ENCODE measurements at places on chromosomes 13 and 19.

- no peak for DNase-seq
Measured at GRCh38 chr13:96734499-96734898, 259.8 kb downstream of the OXGR1 start.

DNA sequence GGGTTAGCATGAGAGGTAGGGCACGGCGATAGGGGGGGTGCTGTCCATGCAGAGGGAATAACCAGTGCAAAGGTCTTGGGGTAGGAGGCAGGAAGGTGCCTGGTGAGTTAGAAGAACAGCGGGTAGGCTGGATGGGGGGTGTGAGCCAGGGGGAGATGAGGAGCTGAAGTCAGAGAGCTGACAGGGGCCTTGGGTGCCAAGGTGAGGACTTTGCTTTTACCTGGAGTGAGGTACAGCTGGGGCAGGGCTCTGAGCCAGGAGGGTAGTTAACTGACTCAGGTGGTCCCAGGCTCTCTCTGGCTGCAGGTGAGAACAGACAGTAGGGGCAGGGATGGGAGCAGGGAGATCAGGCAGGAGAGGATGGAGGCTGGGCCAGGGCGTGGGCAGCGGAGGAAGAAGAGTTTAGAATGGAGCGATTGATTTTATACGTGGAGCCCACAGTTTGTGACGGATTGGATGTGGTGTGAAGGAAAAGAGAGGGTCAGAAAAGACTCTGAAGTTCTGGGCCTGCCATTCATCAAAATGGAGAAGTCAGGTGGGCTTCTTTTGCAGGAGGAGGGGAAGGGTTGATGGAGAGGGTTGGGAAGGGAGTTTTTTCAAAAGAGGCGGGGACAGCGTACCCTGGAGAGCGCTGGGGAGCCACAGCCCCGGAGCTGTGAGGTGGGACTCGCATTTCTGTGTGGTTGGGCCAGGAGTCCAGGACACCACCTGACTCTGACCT, 1.2 kb upstream of the GRAMD1A start:
- no peak for DNase-seq

- DNase-seq = no peak
Measured at GRCh38 chr19:275958-276646, 15.1 kb downstream of the PLPP2 start.

DNA sequence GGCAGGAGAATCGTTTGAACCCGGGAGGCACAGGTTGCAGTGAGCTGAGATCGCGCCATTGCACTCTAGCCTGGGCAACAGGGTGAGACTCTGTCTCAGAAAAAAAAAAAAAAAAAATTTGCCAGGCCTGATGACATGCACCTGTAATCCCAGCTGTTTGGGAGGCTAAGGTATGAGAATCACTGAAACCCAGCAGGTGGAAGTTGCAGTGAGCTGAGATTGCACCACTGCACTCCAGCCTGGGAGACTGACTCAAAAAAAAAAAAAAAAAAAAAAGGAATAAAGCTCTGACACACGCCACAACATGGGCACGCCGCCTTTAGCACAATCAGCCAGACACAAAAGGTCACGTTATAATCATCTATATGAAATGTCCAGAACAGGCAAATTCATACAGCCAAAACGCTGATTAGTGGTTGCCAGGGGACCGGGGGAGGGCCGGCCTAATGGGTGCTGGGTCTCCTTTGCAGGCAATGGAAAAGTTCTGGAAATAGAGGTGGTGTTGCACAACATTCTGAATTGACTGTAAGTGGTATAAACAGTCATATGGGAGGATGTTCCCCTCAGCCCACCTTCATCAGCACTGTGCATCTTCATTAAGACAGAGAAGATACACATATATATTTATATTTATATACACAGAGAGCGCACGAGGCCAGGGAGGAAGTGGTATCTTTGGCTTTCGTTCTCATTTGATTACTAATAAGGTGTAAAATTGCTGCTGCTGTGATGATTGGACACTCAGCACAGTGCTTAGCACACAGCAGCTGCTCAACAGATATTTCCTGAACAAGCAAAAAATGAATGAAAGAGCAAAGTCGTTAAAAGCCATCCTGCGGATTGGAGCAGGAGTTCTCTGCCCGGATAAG, 3.8 kb downstream of the HSPBP1 start:
- DNase-seq = no peak

- DNase-seq = no peak
Measured at GRCh38 chr13:75216038-75216437, 265.9 kb downstream of the TBC1D4 start.

GRCh38 chr19:41866284-41866683, 6.2 kb downstream of the RPS19 start:
- DNase-seq = no peak

GRCh38 chr19:40320558-40320935, 27.6 kb downstream of the C19orf47 start:
- DNase-seq = no peak

- no peak for DNase-seq
Measured at GRCh38 chr13:66424422-66424821, 805.7 kb downstream of the PCDH9 start.

GRCh38 chr13:20222553-20222952, 9.6 kb downstream of the GJB6 start:
- no peak for DNase-seq

GRCh38 chr19:49017666-49018351, 918 bp upstream of the LHB start:
- DNase-seq = peak; percentile 43

GRCh38 chr19:35013820-35014754, 14.0 kb downstream of the GRAMD1A start:
- no peak for DNase-seq

GRCh38 chr13:37531049-37531448, 67.5 kb downstream of the POSTN start:
- DNase-seq = no peak

DNA sequence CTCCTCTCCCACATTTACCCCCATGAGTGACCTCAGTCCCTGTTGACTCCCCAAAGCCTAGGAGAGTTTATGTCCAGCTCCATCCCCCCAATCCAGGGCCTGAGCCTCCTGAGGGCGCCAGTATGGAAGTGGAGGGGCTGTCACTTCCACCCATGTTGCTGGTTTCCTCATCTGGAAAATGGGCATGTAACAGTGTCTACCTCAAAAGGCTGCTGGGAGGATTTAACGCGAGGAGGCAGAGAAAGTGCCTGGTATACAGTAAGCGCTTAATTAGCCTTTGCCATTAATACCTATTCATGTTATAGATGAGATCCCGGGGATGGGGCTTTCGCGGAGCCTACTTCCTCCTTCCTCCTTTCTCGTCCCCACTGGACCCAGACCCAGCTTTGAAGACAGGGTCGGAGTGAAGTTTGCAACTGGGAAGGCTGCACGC, 476 bp downstream of the TYK2 start:
- no peak for DNase-seq

GRCh38 chr13:99103536-99103935, 97.1 kb upstream of the UBAC2 start:
- peak; percentile 90 for DNase-seq

DNA sequence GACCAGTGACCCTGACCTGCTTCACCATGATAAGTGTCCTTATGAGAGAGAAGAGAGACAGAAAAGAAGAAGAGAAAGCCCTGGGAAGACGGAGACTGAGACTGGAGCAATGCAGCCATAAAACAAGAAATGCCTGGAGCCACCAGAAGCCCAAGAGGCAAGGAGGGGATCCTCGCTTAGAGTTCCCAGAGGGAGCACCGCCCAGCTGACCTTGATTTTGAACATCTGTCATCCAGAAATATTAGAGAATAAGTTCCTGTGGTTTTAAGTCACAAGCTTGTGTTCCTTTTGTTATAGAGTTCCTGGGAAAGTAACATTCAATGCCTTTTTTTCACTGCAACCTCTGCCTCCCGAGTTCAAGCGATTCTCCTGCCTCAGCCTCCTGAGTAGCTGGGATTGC, 20.2 kb downstream of the CERS1 start:
- no peak for DNase-seq

DNA sequence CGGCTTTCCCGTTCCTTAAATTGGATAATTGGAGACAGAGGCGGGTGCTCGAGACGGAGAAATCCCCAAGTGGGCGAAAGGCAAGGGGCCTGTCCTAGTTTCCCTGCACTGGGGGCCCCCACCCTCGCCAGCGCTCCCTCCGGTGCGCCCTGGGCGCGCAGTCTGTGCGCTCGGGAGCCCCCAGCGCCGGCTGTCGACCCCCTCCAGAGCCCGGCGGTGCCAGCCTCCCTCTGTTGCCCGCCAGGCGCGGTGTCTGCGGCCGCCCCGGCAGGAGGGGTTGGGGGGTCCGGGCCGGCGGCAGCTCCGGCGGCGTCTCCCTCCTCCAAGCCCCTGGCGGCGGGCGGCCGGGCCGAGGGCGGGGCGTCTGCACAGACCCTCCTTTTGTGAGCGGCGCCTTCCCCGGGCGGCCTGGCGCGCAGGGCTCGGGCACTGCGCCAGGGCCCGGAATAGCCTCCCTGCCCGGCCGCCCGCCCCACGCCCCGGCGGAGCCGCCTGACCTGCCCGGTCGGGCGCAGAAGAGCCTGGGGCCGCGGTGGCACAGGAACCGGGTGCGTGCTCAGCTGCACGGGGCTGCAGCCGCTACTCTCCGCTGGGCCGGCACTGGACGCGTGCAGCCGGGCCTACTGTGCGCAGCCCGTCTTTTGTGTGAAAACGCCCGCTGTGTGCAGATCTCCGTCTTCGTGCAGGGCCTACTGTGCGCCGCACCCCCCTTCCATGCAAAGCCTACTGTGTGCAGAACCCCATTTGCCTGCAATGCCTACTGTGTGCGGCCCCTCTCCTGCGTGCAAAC, 13.2 kb downstream of the GADD45B start:
- DNase-seq = no peak

DNA sequence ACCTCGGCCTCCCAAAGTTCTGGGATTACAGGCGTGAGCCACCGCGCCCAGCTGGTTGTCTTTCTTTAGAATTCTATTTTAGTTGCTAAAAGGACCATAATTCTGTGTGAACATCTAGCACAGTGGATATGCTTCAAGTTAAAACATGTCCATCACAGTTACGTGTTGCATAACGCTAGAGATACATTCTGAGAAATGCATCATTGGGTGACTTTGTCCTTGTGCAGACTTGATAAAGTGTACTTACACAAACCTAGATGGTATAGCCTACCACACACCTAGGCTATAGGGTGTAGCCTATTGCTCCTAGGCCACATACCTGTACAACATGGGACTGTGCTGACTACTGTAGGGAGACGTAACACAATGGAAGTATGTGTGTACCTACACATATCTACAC, 35.4 kb downstream of the DOCK9 start:
- DNase-seq = no peak

DNA sequence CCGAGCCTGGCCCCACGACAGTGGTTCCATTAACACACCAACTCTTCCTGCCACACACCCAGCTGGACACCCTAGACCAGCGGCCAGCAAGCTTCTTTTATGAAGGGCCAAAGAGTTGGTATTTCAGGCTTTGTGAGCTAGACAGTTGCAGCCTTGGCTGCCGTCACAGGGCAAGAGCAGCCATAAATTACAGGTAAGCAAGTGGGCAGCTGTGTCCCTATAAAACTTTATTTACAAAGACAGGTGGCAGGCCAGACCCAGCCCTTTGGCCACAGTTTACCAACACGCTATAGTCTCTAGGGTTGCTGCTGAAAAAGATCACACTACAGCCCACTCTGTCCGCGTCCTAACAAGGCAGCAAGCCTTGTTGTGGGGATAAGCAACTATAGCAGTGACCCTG, 13.3 kb downstream of the ELL start:
- no peak for DNase-seq

GRCh38 chr19:30634996-30635975, 263.1 kb downstream of the ZNF536 start:
- peak; percentile 87 for DNase-seq

DNA sequence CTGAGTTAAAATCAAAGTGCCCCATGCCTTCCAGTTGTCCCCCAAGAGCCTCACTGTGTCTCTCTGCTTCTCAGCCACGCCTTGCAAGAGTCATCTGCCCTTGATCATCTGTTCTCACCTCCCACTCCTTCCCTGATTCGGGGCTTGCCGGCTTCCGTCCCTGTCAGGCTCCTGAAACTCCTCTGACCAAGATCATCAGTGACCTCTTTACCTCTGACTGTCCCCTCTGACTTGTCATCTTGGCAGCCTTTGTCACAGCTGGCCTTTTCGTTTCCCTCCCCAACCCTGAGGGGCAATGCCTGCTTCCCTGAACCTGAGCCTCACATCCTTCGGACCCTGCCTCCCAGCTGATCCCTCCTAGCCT, 66.3 kb downstream of the MAP4K1 start:
- DNase-seq = no peak

DNA sequence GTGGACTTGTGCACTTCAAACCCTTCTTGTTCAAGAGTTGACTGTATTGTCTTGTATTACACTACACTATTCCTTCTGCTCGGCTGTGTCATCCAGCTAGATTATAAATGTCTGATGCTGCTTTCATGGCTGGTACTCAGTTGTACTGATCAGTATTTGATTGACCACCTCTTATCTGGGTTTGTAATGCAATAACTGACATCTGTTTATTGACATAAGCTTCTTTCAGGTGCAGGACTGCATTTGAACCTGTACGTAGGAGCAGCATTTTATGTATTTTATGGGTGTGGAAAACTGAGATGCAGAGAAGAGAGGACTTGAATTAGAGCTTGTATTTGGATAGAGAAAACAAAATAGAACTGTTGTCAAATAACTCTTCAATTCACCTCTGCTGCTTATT, 309.2 kb downstream of the FGF9 start:
- no peak for DNase-seq

DNA sequence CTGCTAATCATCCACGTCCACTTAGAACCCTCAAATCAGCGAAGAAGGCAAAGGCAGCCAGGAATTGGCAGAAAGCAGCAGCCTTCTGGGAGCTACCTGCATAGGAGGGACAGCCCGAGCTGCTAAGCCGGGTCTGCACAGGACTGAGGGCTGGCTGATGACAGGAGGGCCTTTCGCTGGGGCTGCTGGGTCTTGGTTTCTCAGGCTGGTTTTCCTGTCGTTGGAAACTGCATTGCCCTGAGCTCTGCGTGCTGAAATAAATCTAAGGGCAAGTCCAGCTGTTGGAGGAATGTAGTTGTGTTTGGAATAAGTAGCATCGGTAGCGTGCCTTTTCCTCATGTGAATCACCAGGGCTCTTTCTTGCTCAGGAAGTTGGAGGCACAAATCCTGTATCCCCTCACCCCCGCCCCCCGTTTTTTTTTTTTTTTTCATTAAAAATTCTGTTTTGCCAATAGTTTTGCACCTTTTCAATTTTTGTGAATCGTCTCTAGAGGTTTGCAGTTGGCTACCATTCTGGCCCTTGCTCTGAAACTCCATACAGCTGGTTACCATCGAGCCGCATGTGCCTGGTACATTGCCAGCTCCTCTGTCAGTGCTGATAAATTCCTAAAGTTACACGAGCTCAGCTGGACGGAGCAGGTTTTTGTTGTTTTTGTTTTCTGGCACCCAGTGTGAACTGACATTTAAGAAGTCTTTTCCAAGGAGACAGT, 193.9 kb upstream of the RNF113B start:
- DNase-seq = no peak

GRCh38 chr19:52748336-52748950, 13.6 kb upstream of the ZNF611 start:
- peak; percentile 22 for DNase-seq

DNA sequence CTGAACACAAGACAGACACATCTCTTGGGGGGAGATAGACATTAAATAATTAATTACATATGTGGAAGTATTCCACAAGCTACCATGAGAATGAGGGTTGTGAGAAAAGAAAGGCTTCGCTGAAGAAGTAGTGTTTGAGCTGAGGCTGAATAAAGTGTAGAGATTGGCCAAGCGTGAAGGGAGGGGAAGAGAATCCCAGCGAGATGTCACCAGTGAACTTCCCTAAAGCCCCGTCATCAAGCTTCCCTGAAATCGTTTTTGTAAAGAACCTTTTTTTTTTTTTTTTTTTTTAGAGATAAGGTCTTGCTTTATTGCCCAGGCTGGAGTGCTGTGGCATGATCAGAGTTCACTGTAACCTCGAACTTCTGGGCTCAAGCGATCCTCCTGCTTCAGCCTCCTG, 235.2 kb downstream of the KCNRG start:
- no peak for DNase-seq

- DNase-seq = peak; percentile 44
Measured at GRCh38 chr13:90757127-90757680, 590.3 kb upstream of the MIR17HG start.

All from cerebellar cortex (tissue), 1 donor.